ENCODE measurements at places on chromosomes 1 and 21. TPM values are rescaled to one million over a fixed set of nuclear protein-coding genes. Genes with fewer than 3 reads are reported as not detected.

DNA sequence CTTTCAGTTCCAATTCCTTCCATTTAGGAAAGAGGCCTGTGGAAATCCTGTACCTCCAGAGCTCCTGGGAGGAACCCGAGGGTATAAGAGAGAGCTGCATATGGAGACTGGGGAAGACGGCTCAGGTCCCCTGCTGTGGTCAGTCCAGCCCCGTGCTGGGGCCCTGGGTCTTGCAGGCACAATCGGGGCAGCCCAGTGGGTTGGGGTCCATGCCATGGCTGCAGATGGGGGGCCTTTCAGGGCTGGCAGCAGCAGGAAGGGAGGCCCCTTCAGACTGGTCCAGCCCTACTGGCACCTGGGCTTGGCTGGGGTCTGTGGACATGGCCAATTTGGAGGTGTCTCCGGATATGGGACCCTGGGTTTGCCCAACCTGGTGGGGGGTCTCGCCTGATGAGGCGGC is 18.2 kb downstream of the HTR6 start:
- no peak overlapping the region for H3K27ac ChIP-seq
- no peaks in the 10 kb centered on the region for H3K4me1 ChIP-seq
- no peaks in the 10 kb centered on the region for H3K36me3 ChIP-seq
- no peaks in the 10 kb centered on the region for H3K27me3 ChIP-seq
- no peak for DNase-seq

GRCh38 chr1:21924503-21925005 is 12.6 kb downstream of the HSPG2 start:
- no peak for DNase-seq
- no peaks in the 10 kb centered on the region for H3K27me3 ChIP-seq
- H3K27ac ChIP-seq, result peak overlapping the region; percentile 94
- no peaks in the 10 kb centered on the region for H3K36me3 ChIP-seq
- H3K4me1 ChIP-seq, result peaks cover 85% of the 10 kb centered on the region

GRCh38 chr1:93178418-93178817 is 1.8 kb downstream of the TMED5 start:
- no peak overlapping the region for H3K27ac ChIP-seq
- peaks cover 9% of the 10 kb centered on the region for H3K4me1 ChIP-seq
- DNase-seq, result no peak
- no peaks in the 10 kb centered on the region for H3K27me3 ChIP-seq
- H3K4me3 ChIP-seq, result peak overlapping the region; percentile 78
- H3K36me3 ChIP-seq, result no peaks in the 10 kb centered on the region

- DNase-seq, result no peak
- peaks cover 42% of the 10 kb centered on the region for H3K4me1 ChIP-seq
- H3K4me3 ChIP-seq, result no peak overlapping the region
- H3K27ac ChIP-seq, result no peak overlapping the region
Observed at GRCh38 chr1:44016041-44016889, 15.0 kb downstream of the SLC6A9 start.

DNA sequence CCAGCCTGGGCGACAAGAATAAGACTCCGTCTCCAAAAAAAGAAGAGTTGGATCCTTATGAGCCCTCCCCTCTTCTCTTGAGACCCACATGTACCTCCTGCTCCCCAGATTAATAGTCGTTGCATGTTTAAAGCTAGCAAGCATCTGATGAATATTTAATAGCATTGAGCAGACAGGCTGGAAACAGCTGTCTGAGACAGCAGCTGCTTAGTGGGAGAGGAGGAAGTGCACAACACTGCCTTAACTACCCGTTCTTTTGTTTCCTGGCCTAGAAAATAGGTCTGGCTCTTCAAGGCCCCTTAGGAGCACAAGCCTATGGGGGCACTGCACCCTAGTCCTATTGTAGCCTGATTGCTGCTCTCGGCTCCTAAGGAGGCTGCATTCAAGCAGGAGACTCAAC is 17.3 kb upstream of the TMEM39B start:
- H3K4me3 ChIP-seq, result no peak overlapping the region
- no peaks in the 10 kb centered on the region for H3K27me3 ChIP-seq
- H3K27ac ChIP-seq, result no peak overlapping the region
- no peaks in the 10 kb centered on the region for H3K4me1 ChIP-seq
- H3K36me3 ChIP-seq, result peaks cover 55% of the 10 kb centered on the region

DNA sequence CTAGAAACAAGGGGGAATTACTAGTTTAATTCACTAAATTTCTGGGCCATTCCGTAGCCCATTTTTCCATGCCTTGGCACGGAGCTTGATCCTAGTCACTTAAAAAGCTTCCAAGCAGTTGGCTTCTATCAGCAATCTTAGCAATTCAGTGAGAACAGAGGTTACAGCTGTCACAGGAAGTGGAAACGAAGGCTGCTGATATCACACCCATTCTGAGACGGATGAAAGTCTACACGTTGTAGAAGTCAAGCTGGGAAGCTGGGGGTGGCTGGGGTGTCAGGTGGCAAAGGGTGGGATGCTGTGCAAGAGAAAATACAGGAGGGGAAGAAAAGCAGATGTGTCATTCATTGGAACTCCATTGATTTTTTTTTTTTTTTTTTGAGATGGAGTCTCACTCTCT is 11.8 kb upstream of the STMN1 start:
- H3K27me3 ChIP-seq, result peaks cover 12% of the 10 kb centered on the region

GRCh38 chr1:26861286-26861701 is 1.7 kb upstream of the SFN start:
- H3K36me3 ChIP-seq, result no peaks in the 10 kb centered on the region
- no peak overlapping the region for H3K4me3 ChIP-seq
- no peak for DNase-seq
- H3K27ac ChIP-seq, result peak overlapping the region; percentile 71

GRCh38 chr1:119275145-119276134 is 93.1 kb upstream of the HAO2 start:
- no peaks in the 10 kb centered on the region for H3K27me3 ChIP-seq
- H3K27ac ChIP-seq, result no peak overlapping the region
- H3K4me3 ChIP-seq, result no peak overlapping the region
- H3K4me1 ChIP-seq, result no peaks in the 10 kb centered on the region

DNA sequence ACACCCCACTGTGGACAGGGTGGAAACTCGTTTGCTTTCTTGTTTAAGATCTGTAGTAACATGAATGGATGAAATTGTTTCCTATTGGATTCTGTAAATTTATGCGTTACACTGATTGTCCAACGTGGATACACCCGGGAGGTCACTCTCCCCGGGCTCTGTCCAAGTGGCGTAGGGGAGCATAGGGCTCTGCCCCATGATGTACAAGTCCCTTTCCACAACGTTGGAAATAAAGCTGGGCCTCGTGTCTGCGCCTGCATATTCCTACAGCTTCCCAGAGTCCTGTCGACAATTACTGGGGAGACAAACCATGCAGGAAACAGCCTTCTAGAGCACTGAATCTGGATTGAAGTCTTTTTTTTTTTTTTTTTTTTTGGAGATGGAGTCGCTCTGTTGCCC is 1.4 kb downstream of the RCC1 start:
- peaks cover 67% of the 10 kb centered on the region for H3K4me1 ChIP-seq
- peak overlapping the region; percentile 55 for H3K4me3 ChIP-seq
- no peaks in the 10 kb centered on the region for H3K36me3 ChIP-seq

DNA sequence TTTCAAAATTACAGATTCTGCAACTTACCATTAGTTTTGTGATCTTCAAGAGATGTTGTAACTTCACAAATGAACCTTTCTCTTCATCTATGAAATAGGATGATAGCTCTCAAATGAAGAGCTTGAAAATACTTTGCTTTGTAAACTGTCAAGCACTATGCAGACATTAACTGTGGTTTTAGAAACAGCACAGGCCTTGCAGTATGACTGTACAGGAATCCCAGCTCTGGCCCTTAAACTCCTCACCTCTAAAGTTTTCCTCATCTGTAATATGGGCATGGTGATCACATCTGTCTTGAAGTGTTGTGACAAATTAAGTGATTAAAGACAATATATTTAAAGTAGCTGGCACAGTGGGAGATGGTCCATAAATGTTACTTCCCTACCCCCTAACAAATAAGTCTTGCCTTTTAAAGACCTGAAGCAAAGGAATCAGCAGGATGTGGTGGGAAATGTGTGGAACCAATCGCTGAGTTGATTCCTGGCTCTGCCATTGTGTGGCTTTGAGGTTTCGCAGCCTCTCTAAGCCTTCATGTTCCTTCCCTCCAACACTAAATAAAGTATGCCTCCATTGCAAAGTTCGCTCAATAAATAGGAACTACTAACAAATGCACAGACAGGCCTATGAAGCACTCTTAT is 5.5 kb upstream of the PTP4A2 start:
- peaks cover 58% of the 10 kb centered on the region for H3K4me1 ChIP-seq
- H3K36me3 ChIP-seq, result no peaks in the 10 kb centered on the region
- no peak for DNase-seq

DNA sequence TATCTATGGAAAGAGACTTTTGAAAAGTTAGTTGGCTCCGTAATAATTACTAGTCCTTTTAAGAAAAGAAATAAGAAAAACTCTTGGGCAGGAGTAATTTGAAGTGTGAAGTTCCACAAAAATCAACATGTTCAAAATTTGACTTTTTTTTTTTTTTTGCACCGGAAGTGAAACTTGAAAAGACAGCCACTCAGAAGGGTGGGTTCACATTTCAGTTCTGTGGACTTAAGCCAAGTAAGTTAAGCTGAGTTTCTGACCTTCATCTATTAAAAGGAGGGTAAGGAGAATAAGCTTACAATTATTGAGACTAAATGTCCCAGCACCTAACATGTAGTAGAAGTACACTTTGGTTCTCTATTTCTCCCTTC is 11.0 kb downstream of the RO60 start:
- H3K4me1 ChIP-seq, result no peaks in the 10 kb centered on the region
- no peaks in the 10 kb centered on the region for H3K27me3 ChIP-seq
- H3K27ac ChIP-seq, result no peak overlapping the region
- no peaks in the 10 kb centered on the region for H3K36me3 ChIP-seq

- H3K27me3 ChIP-seq, result peaks cover 9% of the 10 kb centered on the region
- H3K36me3 ChIP-seq, result no peaks in the 10 kb centered on the region
- peak within 1 kb of the TSS; percentile 53 for H3K27ac ChIP-seq
Observed at GRCh38 chr1:1540090-1540817, at the start of gene TMEM240. TSS of gene TMEM240 (minus strand) at chr1:1540624. CDS start at chr1:1540346, 278 bp downstream.

GRCh38 chr21:41828884-41829360 is 50.2 kb downstream of the PRDM15 start:
- H3K36me3 ChIP-seq, result no peaks in the 10 kb centered on the region
- H3K27ac ChIP-seq, result no peak overlapping the region
- DNase-seq, result no peak
- no peaks in the 10 kb centered on the region for H3K27me3 ChIP-seq
- no peaks in the 10 kb centered on the region for H3K4me1 ChIP-seq
- no peak overlapping the region for H3K4me3 ChIP-seq

DNA sequence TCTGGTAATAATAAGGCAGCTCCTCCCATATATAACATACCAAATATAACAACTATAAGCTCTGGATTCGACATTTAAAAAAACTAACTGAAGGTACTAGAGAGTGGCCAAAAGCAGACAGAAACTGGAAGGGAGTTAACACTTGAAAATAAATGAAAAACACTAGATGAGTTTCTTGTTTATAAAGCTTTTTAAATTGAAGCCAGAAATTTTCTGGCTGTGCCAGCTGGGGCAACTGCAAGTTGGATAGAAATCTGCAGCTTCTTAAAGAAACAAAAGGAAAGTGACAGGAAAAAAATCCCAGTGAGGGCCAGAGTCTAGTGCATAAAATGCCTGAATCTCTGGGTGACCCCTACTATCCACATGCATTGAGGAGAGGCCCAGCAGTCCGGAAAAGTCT is 432.7 kb downstream of the SMYD3 start:
- H3K4me1 ChIP-seq, result no peaks in the 10 kb centered on the region
- no peaks in the 10 kb centered on the region for H3K36me3 ChIP-seq
- DNase-seq, result no peak
- H3K27ac ChIP-seq, result no peak overlapping the region
- no peaks in the 10 kb centered on the region for H3K27me3 ChIP-seq

- no peaks in the 10 kb centered on the region for H3K27me3 ChIP-seq
- DNase-seq, result no peak
- no peak overlapping the region for H3K4me3 ChIP-seq
- H3K27ac ChIP-seq, result no peak overlapping the region
- H3K36me3 ChIP-seq, result no peaks in the 10 kb centered on the region
- peaks cover 9% of the 10 kb centered on the region for H3K4me1 ChIP-seq
Observed at GRCh38 chr1:43239484-43239883, 30.3 kb upstream of the TMEM125 start.

DNA sequence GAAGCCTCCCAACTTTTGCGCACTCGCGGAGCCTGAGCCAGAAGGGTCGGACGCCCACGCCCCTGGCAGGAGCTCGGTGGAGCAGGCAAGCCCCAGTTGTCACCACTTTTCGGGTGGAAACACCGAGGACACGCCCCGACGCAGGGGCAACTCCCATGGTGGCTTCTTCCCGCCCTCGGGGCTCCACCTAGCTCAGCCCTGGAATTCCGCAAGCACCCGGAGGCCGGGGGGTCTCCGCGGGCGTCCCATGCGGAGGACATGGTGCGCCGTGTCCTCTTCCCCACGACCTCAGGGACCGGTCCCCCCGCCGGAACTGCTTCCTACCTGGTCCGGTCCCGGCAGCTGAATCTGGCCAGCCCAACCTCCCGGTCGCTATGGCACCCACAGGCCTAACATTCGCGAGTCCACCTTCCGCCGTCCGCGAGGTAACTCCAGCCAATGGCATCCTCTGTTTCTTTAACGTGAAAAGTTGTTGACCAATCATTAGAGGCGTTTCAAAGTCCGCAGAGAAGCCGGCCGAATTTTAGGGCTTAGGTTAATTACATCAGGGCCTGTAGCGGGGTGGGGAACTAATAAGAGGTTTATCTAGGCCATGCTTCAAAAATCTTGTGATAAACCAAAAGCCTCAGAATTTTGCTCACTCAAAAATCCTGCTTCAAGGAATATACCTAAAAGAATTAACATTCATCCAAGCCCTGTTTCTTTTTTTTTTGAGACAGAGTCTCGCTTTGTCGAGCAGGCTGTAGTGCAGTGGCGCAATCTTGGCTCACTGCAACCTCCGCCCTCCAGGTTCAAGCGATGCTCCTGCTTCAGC is at the start of gene STPG1:
Gene STPG1, minus strand, starts transcription at position 433 of the 814 bp plus-strand sequence. CDS start 12,394 bp downstream, outside the sequence.
- no peaks in the 10 kb centered on the region for H3K27me3 ChIP-seq
- H3K36me3 ChIP-seq, result no peaks in the 10 kb centered on the region
- H3K4me1 ChIP-seq, result peaks cover 55% of the 10 kb centered on the region
- DNase-seq, result peak; percentile 90

DNA sequence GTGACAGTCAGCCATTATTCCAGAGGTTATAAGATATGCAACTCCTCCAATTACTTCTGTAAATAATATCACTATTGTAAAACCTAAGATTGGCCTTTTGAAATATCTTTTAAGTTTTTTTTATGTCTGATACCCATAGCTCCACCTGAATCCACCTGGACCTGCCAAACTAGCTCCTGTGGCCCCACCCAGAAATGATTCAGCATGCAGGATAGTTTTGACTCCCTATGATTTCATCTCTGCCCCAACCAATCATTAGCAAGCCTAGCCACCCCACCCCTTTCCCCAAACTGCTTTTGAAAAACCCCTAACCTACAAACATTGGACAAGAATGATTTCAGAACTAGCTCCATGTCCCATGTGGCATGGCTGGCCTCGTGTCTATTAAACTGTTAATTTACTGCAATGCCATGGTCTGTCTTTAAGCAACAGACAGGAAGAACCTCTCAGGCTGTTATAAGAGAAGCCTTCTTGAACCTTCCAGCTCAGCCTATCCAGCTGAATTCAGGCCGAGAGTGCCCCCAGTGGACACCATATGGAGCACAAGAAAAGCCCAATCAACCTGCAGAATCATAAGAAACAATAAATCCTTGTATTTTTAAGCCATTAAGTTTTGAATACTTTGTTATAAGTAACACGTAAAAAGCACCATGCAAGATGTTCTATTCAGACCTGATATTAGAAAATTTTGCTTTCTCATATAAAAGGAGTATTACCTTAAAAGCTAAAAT is 263.0 kb upstream of the ZRANB2 start:
- no peaks in the 10 kb centered on the region for H3K4me1 ChIP-seq
- DNase-seq, result no peak
- H3K27me3 ChIP-seq, result no peaks in the 10 kb centered on the region
- no peak overlapping the region for H3K27ac ChIP-seq
- no peak overlapping the region for H3K4me3 ChIP-seq

The NLRP3 gene
- total RNA-seq, result 0.82 TPM

The RNF186 gene
- 174 TPM for total RNA-seq

The EVA1C gene
- total RNA-seq, result 38.7 TPM

The KRTAP21-1 gene
- not detected for total RNA-seq

The MYOC gene
- 1.3 TPM for total RNA-seq

The LCE5A gene
- total RNA-seq, result not detected
